ENCODE measurements at places on chromosomes 7 and 10.

- no peak for DNase-seq
Observed at GRCh38 chr7:156754201-156754600, 113.6 kb downstream of the RNF32 start.

GRCh38 chr10:50929670-50930069 lies 44.2 kb upstream of the A1CF start:
- DNase-seq = no peak

DNA sequence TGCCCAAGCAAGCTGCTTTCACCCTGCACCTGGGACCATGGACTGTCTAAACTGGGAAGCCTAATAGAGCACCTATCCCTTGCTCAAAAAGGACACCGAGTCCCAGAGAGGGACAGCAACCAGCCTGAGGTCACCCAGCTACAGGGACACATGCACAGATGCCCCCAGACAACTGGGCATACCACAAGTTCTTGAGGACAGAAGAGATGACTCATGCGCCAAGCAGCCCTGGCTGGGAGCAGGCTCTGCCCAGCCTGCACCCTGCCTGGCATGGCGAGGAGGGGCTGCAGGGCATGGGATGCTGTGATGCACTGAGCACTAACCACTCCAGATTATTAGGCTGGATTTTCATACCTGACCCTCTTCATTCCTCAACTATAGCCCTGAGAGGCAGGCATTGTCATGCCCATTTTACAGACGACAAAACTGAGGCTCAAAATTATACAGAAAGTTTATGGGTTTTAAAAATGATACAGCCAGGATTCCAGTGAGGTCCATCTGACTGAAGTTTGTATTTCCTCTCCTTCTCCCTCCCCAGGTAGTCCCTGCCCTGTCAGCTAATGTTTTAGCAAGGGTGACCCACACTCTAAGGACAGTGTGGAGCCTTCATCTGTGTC lies 289.3 kb upstream of the ZMIZ1 start:
- DNase-seq = no peak

DNA sequence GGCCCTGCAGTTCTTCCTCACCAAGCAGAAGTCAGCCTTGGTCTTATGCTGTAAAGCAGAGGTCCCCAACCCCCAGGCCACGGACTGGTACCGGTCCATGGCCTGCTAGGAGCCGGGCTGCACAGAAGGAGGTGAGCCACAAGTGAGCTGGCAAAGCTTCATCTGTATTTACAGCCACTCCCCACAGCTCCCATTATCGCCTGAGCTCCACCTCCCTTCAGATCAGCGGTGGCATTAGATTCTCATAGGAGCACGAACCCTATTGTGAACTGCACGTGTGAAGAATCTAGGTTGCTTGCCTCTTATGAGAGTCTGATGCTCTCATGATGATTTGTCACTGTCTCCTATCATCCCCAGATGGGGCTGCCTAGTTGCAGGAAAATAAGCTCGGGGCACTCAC lies 87.6 kb upstream of the NEBL start:
- DNase-seq = no peak

DNA sequence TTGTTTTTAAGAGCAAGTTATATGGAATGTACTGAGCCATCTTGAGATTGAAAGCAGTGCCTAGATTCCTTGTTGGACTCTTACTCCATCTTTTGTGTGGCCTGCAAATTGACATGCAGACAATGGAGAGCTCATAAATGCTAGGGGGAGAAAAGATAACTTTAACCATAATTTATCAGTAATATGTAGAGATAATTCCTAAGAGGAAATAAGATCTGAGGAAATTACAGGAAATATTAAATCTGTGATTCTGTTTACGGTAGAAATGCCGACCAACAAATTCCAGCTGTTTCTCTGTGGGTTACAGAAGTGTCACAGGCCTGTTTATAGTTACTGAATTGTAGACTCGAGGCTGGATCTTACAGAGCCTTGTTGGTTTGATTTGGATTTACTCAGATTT lies 348.0 kb downstream of the SUGCT start:
- DNase-seq = no peak

DNA sequence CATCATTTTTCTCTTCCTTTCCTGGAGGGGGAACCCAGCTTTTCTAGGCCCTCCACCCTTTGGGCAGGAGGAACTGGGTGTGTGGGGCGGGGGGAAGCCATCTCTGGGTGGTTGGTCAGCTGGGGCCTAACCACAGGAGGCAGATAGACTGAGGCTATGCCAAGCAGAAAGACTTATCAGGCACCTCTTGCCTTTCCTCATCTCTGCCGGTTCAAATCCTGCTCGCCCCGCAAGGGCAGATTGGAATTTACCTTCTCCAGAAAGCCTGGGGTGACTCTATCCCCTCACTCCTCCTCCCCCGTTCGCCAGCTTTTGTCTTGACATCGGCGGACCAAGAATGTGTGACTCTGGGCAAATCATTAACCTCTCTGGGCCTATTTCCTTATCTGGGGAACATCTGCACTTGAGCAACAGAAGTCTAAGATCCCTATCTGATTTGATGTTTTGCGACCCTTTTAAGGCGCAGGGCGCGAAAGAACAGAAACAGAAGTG lies 584 bp upstream of the GARS1 start:
- no peak for DNase-seq

- DNase-seq = no peak
Observed at GRCh38 chr7:127226685-127227374, 25.9 kb downstream of the GRM8 start.

GRCh38 chr10:68290736-68291135 lies 41.1 kb upstream of the HNRNPH3 start:
- no peak for DNase-seq

DNA sequence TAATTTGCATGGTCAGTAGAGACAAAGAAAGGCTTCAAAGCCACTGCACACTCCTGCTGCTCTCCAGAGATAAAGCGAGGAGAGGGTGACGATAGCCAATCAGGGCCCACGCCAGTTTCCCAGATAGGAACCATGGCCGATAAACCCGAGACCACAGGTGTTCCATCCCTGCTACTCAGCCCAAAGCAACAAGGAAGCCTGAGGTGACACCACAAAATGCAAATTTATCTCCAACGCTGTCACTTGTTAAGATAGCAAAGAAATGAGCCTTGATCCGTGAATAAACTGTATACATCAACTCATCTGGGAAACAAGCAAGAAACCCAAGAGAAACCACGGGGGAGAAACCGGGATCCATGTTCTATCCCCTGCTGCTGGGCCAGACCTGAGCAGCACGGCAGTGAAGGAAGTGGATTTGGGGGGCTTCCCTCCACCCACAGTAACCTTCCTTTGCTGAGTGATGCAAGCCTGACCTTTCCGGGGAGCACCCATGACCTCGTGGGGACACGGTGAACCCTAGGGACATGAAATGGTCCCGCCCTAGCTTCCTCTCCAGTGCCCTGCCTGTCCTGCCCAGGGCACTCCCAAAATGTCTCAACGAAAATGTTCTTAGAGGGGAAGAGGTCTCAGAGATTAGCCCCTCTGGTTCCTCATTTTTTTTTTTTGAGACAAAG lies 164.6 kb downstream of the PTPRN2 start:
- no peak for DNase-seq

DNA sequence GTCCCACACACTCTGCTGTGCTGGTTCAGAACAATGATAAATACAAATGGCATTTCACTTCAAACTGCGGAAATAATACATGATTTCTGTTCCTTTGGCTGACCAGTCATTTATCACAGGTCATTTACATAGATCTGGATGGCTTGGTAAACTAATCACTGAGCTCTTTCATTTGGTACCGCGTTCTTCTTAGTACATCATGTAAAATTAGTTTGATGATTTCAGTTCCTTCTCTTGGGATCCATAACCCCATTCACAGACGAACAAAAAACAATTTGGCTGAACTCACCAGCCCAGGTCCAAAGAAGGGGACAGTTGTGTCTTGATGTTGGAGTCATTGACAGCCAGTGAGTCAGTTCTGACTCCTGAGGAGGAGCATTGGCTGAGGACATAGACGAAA lies 689.8 kb downstream of the INHBA start:
- no peak for DNase-seq

GRCh38 chr7:100016215-100016901 lies 962 bp downstream of the ZKSCAN1 start:
- no peak for DNase-seq

DNA sequence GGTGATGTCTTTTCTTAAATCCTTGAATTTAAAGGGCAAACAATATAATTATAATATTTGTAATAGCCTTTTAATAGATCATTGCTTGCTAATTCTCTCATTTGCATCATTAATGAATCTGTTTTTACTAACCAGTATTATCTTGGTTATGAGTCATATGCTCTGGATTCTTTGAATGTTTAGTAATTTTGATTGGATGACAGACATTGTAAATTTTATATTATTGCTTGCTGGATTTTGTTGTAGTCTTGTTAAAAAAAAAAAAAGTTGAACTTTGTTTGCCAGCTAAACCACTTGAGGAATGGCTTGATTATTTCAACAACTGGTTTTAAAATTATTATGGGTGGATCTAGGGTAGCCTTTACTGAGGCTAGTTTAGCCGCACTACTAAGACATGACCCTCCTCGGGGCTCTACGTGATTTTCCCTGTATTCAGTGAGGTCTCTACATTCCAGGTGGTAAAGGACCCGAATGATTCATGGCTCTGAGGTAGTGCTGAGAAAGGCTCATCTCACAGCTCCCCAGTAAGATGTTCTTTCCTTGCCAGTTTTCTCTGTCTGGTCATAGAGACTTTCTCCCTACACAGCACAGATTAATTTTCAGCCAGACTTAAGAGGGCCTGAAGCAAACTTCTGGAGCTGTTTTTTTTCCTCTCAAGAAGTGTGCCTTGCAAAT lies 8.5 kb downstream of the C10orf90 start:
- DNase-seq = no peak

GRCh38 chr7:28432105-28432504 lies 19.8 kb downstream of the CREB5 start:
- DNase-seq = no peak

DNA sequence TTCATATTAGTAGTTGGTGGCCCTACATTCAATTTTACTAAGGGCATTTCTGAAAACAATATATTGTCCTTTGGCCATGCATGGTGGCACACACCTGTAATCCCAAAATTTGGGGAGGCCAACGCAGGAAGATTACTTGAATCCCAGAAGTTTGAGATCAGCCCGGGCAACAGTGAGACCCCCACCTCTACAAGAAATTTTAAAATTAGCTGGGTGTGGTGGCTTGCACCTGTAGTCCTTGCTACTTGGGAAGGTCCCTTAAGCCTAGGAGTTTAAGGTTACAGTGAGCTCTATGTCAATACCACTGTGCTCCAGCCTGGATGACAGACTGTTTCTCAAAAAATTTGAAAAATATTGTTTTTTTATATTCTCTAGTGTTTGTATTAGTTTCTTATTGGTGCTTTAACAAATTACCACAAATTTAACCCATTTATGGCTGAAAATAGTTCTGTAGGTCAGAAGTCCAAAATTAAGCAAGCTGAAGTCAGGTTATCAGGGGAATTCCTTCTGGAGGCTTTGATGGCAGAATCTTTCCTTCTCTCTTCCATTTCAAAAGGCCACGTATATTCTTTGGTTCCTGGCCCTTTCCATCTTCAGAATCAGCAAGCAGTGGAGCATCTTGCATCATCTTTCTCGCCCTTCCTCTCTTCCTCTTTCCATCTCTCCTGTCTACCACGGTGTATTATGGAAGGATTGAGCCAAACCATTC lies 12.4 kb downstream of the CBX3 start:
- DNase-seq = no peak

DNA sequence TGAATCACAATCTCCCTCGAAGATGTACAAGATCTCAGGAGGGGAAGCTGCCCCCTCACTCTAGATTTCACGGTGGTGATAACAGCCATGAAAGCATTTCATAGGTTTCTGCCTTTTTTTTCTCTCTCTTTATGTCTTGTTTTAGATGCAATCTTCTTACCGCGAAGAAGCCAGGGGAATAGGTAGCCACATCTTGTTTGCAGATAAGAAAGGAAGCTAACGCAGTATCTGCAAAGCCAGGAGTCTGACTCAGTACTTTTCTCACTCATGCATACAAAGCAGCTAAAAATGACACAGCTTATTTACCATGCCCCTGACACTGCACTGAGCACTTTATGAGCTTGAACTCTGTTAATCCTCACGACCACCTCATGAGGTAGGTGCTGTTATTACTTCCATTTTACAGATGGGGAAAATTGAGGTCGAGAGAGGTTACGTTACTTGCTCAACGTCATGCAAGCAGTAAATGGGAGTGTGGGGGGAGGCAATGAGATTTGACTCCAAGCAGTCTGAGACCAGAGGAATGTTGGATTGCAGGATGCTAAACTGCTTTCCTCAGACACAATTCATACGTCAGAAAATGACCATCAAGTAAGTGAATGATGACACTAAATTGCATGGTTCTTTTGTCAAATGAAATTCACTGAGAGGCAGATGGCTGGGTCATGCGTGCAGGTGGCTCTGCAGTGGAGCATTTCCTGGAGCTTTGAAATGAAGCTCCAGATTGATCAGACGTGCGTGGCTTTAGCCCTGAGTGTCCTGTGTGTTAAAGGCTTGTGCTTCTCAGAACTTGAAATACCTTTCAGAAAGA lies 3.3 kb downstream of the MAP3K8 start:
- no peak for DNase-seq

DNA sequence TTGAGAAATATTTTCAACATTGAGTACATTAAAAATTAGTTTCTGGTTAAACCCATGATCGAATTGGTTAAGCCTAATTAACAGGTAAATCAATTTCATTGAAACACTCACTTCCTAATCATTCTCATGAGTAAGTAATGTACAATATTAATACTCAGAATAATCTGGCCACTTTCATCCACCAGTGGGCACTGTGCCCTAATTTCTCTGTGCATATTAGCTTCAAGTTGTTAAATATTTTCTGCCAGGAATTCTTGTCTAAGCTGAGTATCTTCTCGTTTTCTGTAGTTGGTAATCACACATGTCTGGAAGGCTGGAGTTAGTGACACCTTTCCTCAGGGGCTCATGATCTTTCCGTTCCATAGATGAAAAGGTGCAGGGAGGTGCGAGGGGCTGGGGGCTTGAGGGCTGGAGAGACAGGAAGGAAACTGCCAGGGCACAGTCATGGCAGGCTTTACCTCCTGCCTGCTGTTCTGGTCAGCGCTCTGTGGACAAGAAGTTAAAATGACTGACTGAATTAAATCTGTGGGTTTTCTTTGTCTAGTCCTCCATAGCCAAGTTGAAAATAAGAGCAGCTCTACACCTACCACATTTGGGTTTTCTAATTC lies 71.9 kb downstream of the WIPF3 start:
- DNase-seq = no peak

DNA sequence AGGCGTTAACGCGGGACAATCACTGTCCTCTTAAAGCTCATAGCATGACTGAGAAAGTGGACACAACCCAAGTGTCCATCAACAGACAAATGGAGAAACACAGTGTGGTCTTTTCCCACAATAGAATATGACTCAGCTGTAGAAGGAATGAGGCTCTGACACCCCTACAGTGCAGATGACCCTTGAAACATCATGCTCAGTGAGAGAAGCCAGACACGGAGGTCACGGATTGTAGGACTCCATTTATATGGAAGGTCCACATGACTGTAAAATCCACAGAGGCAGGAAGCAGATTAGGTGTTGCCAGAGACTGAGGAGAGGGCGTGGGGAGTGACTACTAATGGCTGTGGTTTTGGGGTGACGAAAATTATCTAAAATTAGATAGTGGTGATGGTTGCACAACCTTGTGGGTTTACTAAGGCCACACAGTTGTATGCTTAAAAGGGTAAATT lies 6.1 kb upstream of the NCAPG2 start:
- no peak for DNase-seq
